ENCODE measurements at places on chromosomes 12 and 14.
A peak's percentile ranks its signal among the peaks of the same experiment; 100 is the strongest.

- DNase-seq, result no peak
Observed at GRCh38 chr14:59629444-59630287, 53.1 kb upstream of the CCDC175 start.

DNA sequence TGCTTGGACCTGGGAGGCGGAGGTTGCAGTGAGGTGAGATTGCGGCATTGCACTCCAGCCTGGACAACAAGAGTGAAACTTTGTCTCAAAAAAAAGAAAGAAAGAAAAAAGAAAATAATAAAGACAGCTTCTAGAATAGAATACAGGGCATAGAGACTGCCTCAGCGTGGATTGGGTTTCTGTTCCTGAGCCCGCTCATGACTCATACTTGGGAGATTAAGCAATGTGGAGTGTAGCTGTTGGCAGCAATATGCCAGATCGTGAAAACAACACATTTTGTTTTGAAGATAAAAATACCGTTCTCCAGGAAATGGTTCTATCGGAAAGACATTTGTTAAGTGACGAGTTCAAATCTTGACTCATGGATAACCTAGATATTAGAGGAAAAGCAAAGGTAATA lies 67.2 kb downstream of the GLT1D1 start:
- peak; percentile 26 for DNase-seq

- DNase-seq, result peak; percentile 27
Observed at GRCh38 chr12:108907839-108908351, 28.0 kb downstream of the DAO start.

GRCh38 chr12:20119596-20120402 lies 248.5 kb upstream of the PDE3A start:
- no peak for DNase-seq

- peak; percentile 73 for DNase-seq
Observed at GRCh38 chr12:62438098-62438692, 28.4 kb upstream of the MON2 start.

GRCh38 chr14:56555921-56556570 lies 23.6 kb upstream of the TMEM260 start:
- DNase-seq, result peak; percentile 32

- DNase-seq, result no peak
Observed at GRCh38 chr14:42710071-42710470, 1103.4 kb downstream of the LRFN5 start.

GRCh38 chr12:104155711-104156555 lies 17.9 kb upstream of the NFYB start:
- no peak for DNase-seq

DNA sequence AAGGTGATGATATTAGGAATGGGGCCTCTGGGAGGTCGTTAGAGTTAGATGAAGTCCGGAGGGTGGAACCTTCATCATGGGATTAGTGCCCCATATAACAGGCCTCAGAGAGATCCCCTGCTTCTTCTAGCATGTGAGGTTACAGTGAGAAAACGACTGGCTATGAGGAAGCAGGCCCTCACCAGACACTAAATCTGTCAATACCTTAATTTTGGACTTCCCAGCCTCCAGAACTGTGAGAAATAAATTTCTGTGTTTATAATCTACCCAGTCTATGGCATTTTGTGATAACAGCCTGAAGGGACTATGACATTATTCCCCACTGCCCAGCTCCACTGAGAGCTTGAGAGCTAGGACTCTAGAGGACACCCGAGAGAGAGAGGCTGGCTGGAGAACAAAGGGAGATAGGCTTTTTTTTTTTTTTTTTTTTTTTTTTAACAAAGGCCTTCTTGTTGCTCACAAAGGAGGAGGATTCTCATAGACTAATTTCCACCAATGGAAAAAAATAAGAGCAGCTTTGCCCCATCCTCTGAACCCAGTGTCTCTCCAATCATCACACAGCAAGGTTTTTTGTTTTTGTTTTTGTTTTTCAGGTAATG lies 87.8 kb upstream of the EEA1 start:
- no peak for DNase-seq

- no peak for DNase-seq
Observed at GRCh38 chr12:57717131-57717530, 21.4 kb downstream of the AGAP2 start.

DNA sequence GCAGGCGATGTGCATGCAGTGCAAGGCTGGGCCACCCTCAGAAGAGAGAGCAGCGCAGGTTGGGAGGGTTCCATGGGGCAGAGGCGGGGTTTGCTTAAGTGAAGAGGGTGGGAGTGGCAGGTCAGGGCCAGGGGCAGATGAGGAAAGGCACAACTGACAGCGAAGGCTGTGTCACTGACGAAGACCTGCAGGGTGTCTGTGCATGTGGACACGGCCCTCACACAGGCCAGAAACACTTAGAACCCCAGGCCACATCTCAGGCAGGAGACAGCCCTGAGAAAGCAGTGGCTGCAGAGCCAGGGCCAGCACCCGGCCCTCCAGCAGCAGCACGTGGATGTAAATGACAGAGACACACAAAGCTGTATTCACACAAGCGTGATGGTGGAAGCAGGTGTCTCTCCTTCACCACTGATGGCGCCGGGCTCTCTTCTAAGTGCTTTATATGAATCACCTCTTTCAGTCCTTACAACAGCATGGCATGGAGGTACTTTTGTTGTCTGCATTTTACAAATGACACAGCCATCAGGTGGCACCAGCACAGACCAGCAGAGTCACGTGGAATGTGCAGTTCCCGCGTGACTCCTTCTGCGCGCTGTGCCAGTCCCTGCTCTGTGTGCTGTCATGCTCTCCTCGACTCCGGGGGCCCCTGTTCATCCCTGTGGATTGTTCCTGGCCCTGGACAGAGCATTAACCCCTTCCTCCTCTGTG lies 54.6 kb downstream of the TSPAN11 start:
- no peak for DNase-seq

GRCh38 chr12:113405694-113406093 lies 2.0 kb upstream of the SDS start:
- DNase-seq, result no peak

DNA sequence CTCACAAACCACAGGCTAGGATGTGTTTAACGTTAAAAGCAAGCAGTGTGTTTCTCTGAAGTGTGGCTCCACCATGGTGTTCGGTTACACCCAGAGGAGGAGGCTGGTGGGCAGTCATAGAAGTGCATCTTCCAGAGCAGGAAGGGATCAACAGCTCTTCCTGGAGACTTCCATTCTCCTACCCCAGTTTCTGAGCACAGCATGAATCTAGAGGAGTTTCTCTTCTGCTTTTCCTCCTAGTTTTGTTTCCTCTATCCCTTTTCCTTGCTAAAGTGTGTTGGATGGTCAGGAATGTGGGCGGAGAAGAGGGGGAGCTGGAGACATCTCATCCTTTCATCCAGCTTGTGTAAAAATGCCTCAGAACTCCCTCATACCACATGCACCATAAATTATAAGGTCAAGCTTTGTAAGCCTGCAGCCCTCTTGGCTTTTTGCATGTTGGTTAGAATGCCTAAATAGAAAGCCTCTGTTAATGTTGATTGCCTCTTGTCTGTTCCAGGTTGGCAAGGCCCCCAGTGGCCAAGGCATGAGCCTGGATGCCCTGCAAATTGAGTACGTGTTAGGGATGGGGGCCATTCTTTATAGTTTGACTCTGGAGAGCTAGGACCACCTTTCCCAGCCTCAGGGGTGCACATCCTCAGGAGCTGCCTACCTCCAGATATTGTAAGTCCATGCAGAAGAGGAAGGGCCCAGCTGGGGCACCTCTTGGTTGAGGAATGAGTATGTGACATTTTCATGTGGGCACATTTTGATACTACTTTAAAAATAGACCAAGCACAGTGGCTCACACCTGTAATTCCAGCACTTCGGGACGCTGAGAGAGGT lies 4.0 kb upstream of the CKAP4 start:
- DNase-seq, result no peak

- peak; percentile 59 for DNase-seq
Observed at GRCh38 chr12:93766796-93767523, 89.8 kb downstream of the CRADD start.

GRCh38 chr12:70719672-70720420 lies 82.6 kb upstream of the PTPRB start:
- DNase-seq, result peak; percentile 27

DNA sequence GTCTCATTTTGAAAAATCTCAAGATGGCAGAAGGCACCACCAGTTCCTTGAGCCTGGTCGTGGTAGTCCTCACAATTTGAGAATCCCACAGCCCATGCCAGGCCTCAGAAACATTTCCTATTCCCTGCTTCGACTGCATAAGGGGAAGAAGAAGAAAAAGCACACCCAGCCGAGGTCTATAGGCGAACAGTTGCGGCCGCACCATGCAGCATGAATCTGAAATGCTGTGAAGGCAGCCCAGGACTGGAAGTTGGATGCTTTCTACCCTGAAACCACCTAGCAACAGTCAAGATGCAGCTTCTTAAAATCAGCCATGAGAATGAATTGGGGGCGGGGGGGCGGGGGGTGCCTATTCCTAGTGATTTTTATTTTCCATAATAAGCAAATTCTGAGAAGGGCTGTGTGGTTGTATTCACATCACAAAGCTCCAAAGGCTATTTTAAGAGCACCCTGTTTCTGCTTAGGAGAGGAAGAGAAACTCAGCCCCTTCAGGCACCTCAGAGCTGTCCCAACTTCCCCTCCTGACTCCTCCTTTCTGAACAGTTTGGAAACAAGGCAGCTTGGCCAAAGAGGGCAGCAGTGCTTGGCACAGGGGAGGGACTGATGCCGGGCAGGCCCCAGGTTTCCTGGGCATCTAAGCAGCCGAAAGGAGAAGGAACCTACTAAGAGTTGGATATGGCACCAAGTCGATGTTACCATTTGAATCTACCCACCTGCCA lies 172.5 kb upstream of the FOXN3 start:
- DNase-seq, result no peak

DNA sequence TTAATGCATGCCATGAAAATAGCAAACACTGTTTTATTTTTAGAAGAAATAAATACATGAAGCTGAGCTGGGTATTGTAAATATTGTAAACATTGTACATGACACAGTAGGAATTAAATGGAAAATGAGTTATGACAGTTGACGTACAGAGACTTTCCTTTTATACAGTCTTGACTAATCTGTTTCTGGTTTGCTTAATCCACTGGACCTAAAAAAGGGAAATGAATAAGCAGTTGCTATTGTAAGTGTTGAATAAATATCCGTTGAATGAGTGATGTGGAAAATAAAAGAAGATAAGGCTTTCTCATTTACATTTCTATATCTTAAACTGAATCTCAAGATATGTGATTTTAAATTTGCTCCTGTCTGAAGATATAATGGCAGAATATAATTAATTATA lies 15.0 kb downstream of the PMCH start:
- no peak for DNase-seq

DNA sequence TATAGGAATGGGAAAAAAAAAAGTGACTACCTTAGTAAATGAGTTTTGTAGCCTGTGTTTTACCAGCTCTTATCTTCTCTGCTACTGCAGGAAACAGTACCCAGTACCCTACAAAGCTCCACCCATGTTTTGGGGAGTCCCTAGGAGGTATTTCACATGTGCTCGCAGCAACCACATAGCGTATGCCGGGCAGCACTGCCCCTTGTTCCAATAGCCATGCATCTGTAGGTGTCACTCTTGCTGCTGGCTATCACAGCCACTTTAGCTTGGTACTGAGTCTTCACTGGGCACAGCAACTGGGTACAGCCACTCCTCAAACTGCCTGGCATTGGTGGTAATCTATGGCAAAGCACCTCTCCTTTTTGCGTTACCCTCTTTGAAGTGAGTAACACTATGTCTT lies 2.0 kb upstream of the MDM1 start:
- peak; percentile 32 for DNase-seq

DNA sequence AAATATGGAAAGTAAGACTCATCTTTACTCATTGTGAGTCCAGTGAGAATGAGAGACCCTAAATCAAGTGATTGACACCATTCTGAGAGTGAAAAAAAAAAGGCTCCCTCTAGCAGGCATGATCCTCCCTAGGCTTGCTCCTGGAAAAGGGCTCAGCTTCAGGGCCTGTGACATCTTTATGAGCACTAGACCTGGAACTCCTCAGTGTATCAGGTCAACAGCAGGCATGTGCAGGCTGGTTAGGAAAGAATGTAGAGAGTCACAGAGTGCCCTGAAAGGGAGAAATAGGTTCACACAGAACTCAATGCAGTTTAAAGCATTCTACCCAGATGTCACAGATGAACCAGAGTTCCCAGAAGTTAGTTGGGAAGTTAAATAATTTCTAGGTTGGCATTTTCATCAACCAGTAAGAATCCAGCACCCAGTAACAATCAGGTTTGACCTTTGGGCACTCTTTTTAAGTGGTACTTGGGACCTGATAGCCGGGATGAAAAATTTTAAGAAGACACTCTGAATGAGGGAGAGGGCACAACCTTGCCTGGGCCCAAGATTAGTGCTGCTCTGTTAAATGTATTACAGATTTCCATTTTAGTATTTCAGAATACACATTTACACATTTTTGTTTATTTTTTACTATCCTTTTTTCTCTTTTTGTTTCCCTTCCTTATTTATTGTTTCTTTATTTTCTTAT lies 828.8 kb downstream of the C12orf50 start:
- no peak for DNase-seq

DNA sequence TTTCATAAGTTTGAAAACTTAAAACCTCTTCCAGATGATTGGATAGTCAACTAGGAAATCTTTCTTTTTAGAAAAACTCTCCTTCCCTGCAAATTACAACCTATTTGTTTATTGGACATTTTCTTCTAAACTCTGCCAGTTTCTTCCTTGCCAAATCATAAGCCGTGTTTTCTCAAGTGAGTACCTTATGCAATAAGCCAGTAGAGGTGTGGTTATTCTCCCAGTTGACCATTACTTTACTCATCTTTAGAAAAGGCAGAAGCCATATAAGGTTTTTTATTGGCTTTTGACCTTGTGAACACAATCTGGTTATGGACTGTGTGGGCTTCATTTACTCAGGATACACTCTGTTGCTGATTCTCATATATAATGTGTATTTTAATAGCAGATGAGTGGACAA lies 14.6 kb downstream of the ACTR6 start:
- no peak for DNase-seq

DNA sequence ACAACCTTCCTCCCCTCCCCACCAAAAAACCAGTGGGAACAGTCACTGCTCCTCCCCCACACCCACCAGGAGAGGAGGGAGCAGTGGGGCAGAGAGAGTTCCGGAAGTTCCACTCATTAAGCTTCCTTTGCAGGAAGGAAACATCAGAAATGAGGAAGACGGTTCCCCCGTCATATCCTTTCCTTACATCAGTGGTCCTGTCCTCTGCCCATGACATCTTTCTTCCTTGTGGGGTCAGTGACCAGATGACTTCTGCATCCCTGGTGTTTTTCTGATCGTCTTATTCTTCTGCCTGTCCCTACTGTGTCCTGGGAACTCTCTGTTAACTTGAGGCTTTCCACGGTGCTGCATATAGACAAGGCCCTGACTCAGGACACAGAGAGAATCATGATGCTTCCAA lies 40.8 kb upstream of the SPTLC2 start:
- no peak for DNase-seq

DNA sequence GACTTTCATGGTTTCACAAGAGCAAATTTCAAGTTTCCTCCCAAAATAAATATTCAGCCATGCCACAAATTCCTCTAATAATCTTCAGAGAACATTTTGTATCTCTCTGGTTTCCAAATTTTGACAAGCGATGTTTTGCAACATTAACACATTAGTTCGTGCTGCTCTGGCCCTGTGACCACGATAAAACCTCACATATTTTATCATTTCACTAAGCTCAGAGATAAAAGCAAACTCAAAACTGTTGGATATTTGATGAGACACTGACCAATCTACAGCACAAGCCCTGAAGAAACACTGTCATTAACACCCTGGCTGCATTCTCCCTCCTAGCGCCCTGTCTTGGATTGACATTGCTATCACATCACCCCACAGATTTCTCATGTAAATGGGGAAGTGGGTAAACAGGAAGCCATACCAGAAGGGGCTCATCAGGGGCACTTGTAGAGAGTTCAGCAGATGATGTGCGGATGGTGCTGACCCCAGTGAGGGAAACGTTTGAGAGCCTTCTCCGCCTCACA lies 264.3 kb downstream of the PRKD1 start:
- no peak for DNase-seq

Data from ACHN (cell line).